ENCODE measurements at places on chromosomes 2 and 18.

DNA sequence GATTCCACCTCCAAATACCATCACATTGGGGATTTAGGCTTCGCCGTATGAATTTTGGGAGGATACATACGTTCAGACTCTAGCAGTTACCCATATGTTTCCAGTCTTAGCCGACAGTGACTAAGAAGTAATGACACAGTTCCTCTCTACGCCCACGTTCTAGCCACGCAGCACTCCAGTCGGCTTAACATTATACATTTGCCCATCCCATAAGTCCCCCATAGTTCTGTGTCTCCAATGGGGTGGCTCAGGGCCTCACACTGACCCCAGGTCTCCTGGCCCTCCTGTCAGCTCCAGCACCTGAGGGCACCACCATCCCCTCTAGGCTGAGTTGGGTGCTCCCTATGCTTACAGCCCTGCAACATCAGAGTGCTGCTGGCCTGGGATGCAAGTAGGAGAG, 18.4 kb upstream of the CNDP2 start:
- no peak for DNase-seq

DNA sequence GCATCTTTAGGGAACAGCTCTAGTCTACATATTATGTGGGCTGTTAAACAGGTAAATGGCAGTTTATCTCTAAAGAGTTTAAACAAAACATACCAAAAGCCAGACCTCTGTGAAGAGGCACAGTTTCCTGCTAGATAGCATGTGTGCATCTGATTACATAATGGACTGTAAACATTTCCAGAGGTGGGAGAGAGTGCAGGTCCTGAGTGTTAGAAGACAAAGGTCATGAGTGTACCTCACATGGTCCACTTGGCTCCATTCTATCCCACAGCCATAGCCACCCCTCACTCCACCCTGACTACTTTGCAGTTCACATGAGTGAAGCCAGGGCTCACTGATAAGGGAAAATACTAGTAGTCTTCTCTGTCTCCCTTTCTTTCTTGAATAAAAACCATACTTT, 233.4 kb downstream of the MTX2 start:
- no peak for DNase-seq

- no peak for DNase-seq
Observed at GRCh38 chr2:27724191-27724590, 47.3 kb upstream of the MRPL33 start.

- no peak for DNase-seq
Observed at GRCh38 chr2:143469323-143469722, 340.1 kb downstream of the ARHGAP15 start.

DNA sequence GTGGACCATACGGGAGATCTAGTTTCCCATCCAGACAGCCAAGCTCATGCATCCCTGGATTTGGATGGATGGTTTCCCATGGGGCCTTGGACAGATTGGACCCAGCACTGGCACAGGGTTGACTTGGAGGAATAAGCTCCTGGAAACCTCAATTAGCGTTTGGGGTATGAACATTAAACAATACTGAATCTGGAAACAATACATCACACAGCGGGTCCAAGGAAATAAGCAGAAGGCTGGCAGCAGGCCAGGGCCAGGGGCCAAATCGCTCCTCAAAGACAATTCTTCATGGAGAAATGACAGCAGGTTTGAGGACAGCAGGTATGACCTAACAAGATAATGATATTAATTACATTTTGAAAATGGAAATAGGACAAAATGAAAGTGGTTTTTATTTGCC, 540.6 kb downstream of the RIT2 start:
- DNase-seq = no peak

DNA sequence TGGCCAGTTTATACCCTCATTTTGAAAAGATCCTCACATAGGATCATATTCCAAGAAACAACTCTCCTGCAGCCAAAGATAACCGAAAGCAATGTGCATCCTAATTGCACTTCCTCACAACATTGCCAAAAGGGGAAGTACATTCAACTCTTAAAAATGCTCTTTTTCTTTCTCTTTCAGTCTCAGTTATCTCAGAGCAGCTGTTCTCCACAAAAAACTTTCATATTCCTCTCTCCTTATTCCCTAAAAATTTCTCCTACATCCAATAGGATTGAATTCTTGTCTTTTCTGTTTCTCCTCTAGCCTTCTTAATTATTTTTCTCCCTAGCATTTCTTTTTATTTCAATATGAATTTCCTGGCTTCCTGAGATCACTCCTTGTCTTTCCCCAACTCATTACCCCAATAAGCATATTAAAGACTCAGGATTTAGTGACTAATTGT, 7.4 kb upstream of the VRK2 start:
- no peak for DNase-seq

DNA sequence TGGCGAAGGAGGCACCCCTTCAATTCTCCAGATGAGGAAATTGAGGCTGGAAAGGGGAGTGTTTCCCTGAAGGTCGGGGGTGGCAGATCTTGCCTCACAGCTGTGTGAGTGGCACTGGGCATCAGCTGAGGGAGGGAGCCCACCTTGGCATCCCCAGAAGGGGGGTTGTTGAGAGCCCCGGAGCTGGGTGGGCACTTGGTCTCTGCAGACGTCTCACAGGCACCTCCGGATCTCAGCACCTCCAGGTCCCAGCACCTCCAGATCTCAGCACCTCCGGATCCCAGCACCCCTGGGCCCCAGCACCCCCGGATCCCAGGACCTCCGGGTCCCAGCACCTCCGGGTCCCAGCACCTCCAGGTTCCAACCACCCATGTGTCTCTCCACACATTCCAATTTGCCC, 137.9 kb downstream of the NFATC1 start:
- no peak for DNase-seq

GRCh38 chr2:127763776-127764175, 47.2 kb downstream of the WDR33 start:
- DNase-seq = no peak

- no peak for DNase-seq
Observed at GRCh38 chr2:126778561-126779501, 119.9 kb upstream of the TEX51 start.

DNA sequence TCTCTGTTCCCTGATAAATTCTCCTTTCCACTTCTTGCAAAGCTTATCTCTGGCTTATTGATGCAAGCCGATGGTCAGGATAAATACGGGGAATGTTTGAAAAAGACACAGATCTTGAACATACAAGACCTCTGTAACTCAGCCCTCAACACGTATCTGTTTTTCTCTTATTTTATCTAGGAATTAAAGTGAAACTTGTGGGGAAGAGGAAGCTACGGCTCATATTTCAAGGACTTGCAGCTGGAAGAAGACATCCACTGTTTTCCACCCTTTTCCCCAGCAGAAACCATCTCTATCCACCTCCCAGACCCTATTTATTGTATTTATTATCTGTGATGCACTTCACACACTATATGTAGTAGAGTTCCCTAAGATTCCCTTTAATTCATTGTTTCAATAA, 98.4 kb upstream of the TANK start:
- DNase-seq = no peak

GRCh38 chr2:49309461-49309860, 155.1 kb upstream of the FSHR start:
- DNase-seq = no peak

GRCh38 chr18:57947117-57947516, 96.9 kb upstream of the NEDD4L start:
- DNase-seq = no peak

- DNase-seq = no peak
Observed at GRCh38 chr2:227592694-227593387, 5.9 kb upstream of the SCYGR2 start.

DNA sequence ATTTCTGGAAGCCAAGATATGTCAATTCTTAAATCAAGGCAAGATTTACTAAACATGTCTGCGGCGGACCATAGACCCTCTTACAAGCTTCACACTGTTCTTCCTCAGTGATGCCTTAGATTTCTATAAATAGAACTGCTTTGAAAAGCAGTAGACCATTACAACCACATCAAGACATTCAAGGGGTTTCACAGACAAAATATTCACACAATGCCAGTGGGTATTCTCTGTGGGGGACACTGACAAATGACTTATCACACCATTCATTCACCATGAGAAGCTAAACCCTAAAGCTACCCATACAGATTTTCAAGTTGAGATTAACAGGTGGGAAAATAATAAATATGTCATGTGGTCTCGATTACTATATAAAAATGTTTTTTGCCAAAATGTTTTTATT, 15.9 kb upstream of the LRRTM4 start:
- no peak for DNase-seq

GRCh38 chr2:112682101-112682500, 36.4 kb downstream of the SLC20A1 start:
- DNase-seq = no peak

DNA sequence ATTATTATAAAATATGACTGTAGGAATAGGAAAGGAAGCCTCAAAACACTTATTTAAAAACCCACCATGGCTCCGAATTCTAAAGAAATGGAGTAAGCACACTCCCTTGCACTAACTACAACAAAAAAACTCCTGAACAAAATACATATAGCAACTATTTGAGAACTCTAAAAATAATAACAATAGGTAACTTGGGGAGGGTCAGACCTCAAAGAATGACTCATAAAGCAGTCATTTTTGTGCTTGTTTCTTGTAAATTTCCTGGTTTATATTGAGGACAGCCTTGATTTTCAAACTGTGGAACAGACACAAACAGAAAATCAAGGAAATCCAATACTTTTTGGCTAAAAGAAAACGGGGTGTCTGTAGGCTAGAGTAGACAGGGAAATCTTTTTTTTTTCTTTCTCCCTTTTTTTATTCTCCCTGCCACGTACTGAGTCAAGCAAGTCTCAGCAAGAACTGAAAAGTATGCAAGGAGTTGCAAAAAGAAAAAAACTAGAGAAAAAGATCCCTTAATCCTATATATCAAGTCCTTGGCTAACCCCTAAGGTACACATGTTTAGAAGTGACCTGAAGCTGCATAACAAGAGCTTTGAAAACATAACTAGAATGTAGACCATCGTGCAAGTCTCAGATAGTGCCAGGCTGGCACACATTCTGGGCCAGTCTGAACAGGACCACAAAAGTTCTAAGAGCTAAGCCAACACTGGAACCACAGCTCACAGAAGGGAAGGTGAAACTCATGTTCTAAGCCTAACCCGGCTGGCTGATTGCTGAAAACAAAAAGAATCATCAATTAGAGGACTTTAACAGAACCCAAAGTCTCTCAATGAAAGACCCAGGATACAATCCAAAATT, 403.1 kb upstream of the LYPD1 start:
- DNase-seq = no peak

DNA sequence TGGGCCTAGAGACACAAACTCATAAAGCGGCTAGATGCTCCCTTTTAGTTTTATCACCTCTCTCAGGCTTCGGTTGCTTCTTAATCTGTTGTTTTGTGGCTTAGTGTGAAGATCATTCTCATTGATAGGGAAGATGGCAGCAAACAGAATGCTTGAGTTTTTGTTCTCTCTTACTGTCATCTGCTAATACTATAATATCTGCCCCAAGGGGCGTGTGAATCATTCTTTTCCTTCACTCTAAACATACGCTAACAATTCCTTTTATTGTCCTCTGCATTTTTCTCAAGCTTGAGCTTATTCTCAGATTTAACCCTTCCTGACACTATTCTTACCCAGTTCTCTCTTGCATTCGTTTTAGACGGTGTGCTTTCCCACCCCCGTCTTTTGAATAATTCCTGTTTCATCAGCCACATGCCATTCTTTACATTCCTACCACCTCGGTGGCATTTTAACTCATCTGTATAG, 323.9 kb upstream of the NRP2 start:
- DNase-seq = no peak

DNA sequence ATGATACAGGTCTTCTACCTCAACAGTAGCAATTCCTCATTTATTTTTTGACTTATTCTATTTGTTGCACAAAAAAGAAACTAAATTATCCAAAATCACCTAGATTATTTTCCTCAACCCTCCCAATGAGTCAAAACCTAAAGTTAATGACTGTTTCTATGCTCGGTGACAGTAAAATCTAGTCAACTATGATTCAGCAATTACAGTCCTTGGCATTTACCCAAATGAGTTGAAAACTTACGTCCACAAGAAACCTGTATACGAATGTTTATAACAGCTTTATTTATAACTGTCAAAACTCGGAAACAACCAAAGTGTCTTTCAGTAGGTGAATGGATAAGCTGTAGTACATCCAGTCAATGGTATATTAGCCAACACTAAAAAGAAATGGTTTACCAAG, 439.3 kb downstream of the CBLN2 start:
- no peak for DNase-seq

GRCh38 chr18:77702686-77703085, 453.0 kb downstream of the GALR1 start:
- DNase-seq = no peak

- DNase-seq = no peak
Observed at GRCh38 chr18:57432751-57433400, 2.3 kb upstream of the ONECUT2 start.

GRCh38 chr2:224944707-224945547, 97.3 kb downstream of the DOCK10 start:
- DNase-seq = no peak

DNA sequence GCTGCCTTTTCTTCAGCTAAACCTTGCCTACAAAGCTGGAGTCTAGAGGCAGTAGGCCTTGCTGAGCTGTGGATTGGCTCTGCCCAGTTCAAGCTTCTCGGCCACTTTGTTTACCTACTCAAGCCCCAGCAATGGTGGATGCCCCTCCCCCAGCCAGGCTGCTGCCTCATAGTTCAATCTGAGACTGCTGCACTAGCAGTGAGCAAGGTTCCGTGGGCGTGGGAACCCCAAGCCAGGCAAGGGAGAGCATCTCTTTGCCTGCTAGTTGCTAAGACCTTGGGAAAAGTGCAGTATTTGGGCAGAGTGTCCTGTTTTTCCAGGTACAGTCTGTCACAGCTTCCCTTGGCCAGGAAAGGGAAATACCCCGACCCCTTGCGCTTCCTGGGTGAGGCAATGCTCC, 68.9 kb downstream of the VAPA start:
- no peak for DNase-seq

DNA sequence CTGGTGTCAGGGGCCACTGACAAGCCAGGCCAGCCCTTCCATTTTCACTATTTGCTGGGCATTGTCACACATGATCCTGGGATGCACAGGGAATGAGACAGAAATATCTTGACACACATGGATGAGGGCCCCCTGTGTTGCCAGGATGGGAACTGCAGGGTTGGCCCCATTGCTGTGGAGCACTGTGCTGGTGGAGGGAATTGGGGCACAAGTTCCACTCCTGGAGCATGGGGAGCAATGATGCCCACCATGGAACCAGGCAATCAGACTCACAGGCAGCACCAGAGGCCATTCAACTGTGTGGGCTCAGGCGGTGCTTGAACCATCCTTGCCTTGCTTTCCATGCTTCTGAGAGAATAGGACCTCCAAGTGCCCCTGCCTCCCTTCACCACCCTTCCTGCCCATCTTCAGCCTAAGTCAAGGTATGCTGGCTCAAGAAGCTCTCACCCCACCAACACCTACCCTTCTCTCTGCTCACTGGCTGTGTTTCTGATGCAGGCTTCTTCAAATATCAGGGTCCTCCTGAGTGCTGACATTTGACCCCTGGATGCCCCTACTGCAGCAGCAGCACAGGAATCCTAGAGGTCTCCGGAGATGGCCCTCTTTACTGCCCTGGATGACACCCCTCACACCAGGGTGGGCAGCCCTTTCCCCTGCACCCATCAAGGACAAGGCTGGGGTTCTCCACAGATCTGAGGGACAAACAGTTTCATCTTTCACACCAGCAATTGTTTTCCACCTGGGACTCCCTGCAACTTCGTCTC, 11.0 kb downstream of the ADRA2B start:
- DNase-seq = no peak

- no peak for DNase-seq
Observed at GRCh38 chr18:51824746-51825145, 515.3 kb upstream of the DCC start.
